ENCODE measurements at places on chromosomes 6 and 20.

DNA sequence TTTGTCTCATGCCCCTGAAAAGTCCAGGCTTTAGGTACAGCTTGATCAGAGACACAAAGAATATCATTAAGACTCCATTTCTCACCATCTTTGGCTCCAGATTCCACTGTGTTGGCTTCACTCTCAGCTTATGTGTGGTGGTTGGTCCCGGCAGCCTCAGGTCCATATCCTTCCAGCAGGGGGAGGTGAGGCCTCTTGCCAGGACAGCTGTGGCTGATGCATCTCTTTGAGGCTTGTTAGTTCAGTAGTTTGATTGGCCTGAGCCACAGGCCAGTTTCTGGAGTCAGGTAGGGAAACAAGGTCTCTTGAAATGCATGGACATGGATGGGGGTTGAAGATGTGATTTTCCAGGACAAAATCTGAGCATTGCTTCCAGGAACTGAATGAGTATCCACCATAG lies 62.4 kb downstream of the JAG1 start:
- no peak for DNase-seq

DNA sequence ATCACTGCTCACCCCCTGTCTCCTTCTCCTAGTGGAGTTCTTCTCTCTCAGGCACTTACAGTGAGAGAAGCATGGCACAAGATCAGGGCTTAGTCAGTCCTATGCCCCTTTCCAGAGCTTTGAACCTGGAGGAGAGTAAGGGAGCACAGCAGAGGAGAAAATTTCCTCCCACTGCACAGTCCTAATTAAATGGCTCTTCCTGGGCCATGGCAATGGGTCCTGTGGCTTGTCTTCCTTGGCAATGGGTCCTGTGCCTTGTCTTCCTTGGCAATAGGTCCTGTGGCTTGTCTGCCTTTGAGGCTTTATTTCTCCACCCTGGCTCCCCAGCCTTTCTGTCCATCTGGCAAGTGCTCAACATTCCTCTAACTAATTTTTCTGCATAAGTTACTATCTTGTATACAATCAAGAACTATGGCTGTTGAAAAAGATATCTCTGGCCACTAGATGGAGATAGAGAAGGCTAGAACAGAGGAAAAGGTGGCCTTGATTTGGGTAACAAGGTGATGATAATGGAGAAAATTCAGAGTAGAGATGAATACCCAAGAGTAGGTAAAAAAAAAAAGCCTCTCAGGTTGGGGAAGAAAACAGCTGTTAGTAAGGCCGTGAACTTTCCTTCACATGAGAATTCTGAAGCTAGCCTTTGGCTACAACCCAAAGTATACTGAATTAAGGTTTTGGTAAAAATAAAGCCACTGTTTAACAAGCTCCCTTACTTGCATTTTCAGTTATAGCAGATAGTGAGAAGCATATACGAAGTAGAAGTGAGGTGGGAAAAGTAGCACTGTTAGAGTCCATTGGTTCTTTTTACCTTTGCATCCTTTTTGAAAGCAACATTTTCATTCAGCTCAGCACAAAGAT lies 504.9 kb downstream of the DOK5 start:
- no peak for DNase-seq

DNA sequence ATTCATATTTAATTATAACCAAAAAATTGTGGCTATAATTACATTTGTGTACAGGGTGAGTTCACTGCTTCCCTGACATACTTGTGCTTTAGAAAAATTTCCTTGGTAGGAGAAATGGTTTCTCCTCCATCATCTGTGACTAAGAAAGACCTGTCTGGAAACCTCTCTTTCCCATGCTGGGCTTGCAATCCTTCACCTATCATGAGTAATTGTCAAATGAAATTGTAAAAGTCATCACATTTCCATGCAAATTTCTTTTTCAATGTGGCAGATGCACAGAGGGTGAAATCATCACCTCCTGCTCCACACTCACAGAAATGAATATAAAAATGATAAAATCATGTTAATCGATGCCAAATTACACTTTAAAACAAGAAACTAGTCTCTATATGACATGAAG lies 1.5 kb upstream of the SIRPB1 start:
- no peak for DNase-seq

DNA sequence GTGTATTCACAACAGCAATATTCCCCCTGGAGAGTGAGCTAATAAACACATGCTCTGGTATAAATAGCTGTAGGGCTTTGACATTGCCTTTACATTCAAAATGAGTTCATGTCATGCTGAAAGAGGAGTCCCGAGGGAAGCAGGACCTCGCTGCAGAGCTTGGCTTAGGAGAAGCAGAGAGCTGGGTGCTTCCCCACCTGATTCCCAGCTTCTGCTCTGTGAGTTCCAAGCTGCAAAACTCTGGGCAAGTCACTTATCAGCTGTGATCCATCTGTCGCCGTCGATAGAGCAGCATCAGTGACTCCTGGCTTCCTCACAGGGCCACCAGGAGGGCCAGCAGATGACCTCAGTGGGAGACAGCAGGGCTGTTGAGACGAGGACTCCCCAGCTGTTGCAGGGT lies 241.8 kb downstream of the ANKRD60 start:
- no peak for DNase-seq

DNA sequence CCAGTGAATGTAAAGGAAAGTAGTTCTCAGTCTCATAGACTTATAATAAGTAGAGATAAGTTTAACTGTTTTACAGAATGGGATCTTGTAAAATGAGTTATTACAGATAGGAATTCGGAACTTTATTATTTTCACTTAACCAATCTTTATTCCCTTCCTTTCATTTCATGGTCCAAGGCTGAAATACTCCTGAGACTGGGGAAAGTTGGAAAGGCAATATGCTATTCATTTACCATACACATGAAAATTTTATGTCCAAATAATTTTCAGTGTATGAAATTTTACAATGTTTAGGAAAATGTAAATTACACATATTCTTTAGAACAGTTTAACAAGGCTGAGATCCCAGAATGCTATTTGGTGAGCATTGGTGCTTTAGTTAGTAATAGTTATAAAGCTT lies 62.3 kb downstream of the HMGCLL1 start:
- no peak for DNase-seq
